HepG2 (cell line): ENCODE measurements at places on chromosomes 4 and X. TPM values are rescaled to one million over a fixed set of nuclear protein-coding genes. Genes with fewer than 3 reads are reported as not detected.

- DNase-seq: no peak
Observed at GRCh38 chr4:66681962-66682361, 863.3 kb downstream of the CENPC start.

GRCh38 chrX:40285876-40286275 lies 188.1 kb upstream of the BCOR start:
- no peak for DNase-seq

GRCh38 chr4:87152310-87153041 lies 67.9 kb downstream of the KLHL8 start:
- DNase-seq: no peak

DNA sequence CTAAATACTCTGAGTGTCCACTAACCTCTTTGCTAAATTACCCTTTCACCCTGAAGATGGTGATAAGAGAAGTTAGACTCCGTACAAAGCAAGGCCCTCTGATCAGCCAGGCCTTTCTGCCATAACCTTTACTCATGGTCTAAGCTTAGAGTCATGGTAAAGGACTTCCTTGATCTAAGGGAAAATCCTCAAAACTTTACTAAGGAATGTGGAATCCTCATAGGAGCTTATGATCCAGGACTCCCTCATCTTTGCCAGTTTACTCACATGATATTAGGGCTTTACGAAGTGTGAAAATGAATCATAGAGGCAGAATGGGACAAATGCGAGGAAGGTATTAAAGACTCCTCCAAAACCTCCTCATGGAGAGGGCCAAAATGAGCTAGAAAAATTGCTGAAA lies 7.9 kb upstream of the FAM13A start:
- DNase-seq: no peak

GRCh38 chr4:24322995-24323394 lies 261.4 kb downstream of the DHX15 start:
- no peak for DNase-seq

GRCh38 chr4:2285613-2286381 lies 23.9 kb upstream of the MXD4 start:
- no peak for DNase-seq

Gene RHOXF1
- not detected in 2 replicates for polyA plus RNA-seq

DNA sequence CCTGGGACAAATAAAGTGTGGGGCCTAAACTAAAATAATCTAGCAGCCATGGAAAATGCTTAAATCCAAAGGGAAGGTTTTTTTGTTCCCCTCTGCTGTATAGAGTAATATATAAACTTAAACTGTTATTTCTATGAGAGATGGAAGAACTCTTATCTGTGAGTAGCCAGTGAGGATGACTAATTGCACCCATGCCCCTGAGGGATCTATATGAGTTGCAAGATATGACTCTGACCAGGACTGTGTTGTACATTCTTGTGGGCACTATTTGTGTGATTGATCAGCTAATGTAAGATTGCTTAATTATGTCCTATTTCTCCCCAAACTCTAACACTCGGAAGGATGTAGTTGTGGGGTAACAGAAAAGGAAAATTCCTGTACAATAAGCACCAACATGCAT lies 35.2 kb upstream of the AMBN start:
- no peak for DNase-seq

DNA sequence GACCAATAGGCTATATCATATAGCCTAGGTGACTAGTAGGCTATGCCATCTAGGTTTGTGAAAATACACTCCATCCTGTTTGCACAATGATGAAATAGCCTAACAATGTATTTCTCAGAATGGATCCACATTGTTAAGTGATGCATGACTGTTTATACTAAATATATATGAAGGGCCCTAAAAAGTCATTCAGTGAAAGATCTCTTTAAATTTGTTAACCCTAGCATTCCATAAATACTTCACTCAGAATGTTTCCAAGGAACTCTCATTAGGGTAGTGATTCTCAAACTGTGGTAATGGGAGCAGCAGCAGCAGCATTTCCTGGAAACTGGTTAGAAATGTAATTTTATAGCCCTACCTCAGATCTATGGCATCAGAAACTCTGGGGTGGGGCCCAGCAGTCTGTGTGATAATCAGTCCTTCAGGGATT lies 74.9 kb downstream of the PRRG1 start:
- no peak for DNase-seq

Gene UBQLN2
- 7.2 and 7.6 TPM in 2 replicates for polyA plus RNA-seq

DNA sequence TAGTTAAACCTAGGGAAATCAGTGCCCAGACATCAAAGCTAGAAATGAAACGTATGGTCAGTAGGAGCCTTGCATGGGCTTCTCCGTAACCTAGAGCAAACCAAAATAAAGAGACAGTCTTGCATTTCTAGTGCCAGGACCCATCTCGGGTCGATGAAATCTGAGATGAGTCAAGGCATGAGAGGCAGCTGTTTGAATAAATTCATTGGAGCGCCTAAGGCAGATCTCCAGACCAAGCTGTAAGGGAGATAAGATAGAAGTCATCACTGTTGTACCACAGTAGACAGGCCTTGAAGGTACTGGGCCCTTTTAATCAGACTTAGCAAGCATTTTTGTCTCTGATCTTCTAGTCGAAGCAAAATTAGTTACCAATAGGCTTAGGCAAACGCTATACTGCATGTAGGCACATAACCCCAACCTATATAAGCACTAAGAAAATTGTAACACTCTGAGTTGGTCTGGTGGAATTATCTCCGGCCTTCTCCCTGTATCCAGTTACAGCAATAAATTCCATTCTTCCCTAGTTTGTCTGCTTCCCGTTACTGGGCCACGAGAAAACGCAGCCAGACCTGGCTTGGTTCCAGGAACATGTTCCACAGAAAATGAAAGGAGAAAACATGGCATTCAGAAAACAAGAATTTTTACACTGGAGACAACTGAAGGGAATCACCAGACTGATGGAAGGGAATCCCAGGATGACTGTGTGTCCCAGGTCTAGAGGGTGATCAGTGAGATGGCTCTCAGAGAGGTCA lies 21.1 kb upstream of the PAPSS1 start:
- no peak for DNase-seq

- no peak for DNase-seq
Observed at GRCh38 chrX:101025126-101025525, 26.8 kb downstream of the TRMT2B start.

GRCh38 chr4:101419336-101420135 lies 72.2 kb upstream of the PPP3CA start:
- DNase-seq: no peak

Gene PDHA2
- not detected in 2 replicates for polyA plus RNA-seq

DNA sequence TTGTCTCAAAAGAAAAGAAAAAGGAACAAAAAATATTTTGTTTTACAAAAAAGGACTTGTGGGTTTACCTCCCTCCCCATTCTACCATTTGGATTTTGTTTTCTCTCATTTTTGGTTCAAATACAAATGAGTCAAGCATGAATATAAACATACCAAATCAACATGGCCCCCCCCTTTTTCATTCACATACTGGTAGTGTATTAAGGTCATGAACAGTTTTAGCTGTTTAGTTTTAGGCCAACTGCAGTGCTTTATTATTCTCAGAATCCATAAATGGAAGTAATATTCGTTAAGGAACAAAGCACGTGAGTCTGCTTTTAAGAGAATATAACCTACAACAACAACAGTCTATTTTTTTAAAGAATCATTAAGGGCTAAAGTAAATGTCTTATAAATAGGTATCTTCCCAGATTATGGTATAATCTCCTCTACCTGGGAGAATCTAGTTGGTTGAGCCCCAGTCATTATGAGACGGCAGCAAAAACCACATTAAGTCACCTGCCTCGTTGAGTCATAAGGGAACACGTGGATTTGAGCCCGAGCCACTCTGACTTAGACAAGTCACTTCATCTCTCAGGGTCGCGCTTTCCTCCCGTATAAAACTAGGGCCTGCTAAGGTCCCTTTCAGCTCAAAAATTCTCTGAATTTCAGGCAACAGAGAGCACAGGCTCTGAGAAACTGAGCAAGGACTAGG lies 26.7 kb downstream of the BCLAF3 start:
- DNase-seq: no peak

DNA sequence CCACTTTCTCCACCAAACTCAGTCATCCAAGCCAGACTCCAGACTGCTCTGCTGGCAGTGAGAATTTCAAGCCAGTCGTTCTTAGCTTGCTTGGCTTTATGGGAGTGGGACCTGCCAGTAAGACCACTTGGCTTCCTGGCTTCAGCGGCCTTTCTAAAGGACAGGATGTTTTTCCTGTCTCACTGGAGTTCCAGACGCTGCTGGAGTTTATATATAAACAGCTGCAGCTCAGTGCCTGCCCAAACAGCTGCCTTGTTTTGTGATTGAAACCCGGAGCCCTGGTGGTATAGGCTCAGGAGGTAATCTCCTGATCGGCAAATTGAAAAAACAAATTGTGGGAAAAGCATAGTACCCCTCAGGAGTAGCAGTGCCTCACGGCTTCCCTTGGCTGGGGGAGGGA lies 1165.8 kb upstream of the ADGRL3 start:
- no peak for DNase-seq

Gene EGF
- 0.05 and 0.08 TPM in 2 replicates for polyA plus RNA-seq

Gene SPANXA2
- not detected in 2 replicates for polyA plus RNA-seq

- DNase-seq: peak; percentile 10
Observed at GRCh38 chrX:131068945-131069719, 11.0 kb downstream of the ARHGAP36 start.

- DNase-seq: no peak
Observed at GRCh38 chr4:56953680-56954520, 23.5 kb downstream of the NOA1 start.
